Naive B cell (primary cell): ENCODE measurements at places on chromosomes 5 and 9.

DNA sequence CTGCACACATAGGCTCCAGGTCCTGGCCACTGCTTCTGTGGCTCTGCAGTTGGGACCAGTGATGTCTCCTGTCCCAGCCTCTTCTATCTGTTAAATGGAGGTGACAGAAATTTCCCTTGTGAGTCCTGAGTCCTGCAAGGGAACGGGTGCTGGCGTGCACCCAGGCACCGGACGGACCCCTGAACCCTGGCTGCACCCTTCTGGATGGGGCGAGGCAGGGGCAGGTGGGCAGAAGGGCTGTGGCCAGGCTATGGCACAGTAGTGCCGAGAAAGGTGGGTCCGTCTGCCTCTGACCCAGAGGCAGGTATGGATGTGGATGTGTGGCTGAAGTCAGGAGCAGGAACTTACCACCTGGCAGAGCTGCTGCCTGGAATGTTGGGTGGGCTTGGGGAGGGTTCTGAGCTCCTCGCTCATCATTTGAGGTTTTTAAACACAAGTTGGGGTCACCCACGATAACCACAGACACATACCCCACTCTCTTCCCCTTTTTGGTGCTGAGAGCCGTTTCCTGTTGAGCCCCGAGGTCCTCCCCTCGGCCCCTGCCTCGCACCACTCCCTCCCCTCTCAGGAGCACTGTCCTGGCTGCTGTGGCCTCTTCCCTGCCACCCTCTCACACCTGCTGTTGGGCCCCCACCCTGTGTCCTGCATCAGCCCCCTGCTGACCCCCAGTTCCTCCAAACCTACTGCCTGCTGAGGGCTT, 82.0 kb downstream of the COL5A1 start:
- H3K4me3 ChIP-seq: no peak overlapping the region
- peaks cover 11% of the 10 kb centered on the region for H3K27me3 ChIP-seq
- peak overlapping the region; percentile 71 for H3K27ac ChIP-seq

GRCh38 chr5:142386137-142387023, 61.6 kb upstream of the SPRY4 start:
- H3K27me3 ChIP-seq: peaks cover 31% of the 10 kb centered on the region
- H3K4me3 ChIP-seq: no peak overlapping the region
- peaks cover 17% of the 10 kb centered on the region for H3K4me1 ChIP-seq
- no peak for DNase-seq
- H3K36me3 ChIP-seq: no peaks in the 10 kb centered on the region
- no peak overlapping the region for H3K27ac ChIP-seq

DNA sequence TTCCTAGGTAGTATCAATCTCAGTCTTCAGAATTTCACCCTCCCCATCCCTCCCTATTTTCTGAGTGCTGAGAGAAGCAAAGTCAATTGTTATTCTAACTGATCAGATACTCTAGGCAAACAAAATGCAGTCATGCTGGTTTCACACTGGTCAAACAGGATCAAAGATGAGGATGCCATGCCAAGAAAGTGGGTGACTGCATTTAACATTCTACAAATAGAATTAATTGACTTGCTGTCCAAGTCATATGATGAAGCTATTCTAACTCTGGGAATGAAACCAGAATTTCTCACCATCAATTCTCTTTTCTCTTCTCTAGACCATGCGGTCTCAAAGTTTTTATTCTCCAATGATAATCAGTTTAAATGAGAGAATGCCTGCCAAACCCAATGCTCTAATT, 112.5 kb downstream of the CTNND2 start:
- no peaks in the 10 kb centered on the region for H3K27me3 ChIP-seq
- H3K4me1 ChIP-seq: no peaks in the 10 kb centered on the region
- DNase-seq: no peak
- H3K4me3 ChIP-seq: no peak overlapping the region
- no peak overlapping the region for H3K27ac ChIP-seq

DNA sequence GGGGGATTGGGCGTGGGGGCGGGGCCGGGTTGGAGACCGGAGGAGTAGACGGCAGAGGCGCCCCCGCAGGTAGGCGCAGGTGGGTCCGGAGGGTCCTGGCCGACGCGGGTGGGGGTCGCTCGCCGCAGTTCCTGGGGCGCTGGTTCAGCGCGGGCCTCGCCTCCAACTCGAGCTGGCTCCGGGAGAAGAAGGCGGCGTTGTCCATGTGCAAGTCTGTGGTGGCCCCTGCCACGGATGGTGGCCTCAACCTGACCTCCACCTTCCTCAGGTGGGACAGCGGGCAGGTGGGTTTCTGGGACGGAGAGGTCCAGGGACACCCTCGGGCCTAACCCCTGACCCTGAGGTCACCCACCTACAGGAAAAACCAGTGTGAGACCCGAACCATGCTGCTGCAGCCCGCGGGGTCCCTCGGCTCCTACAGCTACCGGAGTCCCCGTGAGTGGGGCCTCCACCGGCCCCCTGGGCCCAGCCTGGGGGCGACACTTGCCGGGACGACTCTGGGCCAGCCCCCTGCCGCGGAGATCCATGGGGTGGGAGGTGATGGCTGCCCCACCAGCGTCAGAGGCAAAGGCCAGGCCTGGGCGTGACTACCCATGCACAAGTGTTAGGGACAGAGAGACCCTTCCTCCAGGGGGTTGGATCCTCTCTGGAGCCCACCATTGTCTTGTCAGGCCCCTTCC, 1.7 kb downstream of the PTGDS start:
- no peak overlapping the region for H3K4me3 ChIP-seq
- no peak overlapping the region for H3K27ac ChIP-seq
- H3K27me3 ChIP-seq: peaks cover 8% of the 10 kb centered on the region
- no peaks in the 10 kb centered on the region for H3K4me1 ChIP-seq
- H3K36me3 ChIP-seq: peaks cover 5% of the 10 kb centered on the region

- H3K4me1 ChIP-seq: peaks cover 25% of the 10 kb centered on the region
- peak overlapping the region; percentile 98 for H3K4me3 ChIP-seq
- DNase-seq: no peak
Observed at GRCh38 chr5:71587766-71588532, 809 bp downstream of the MCCC2 start.

DNA sequence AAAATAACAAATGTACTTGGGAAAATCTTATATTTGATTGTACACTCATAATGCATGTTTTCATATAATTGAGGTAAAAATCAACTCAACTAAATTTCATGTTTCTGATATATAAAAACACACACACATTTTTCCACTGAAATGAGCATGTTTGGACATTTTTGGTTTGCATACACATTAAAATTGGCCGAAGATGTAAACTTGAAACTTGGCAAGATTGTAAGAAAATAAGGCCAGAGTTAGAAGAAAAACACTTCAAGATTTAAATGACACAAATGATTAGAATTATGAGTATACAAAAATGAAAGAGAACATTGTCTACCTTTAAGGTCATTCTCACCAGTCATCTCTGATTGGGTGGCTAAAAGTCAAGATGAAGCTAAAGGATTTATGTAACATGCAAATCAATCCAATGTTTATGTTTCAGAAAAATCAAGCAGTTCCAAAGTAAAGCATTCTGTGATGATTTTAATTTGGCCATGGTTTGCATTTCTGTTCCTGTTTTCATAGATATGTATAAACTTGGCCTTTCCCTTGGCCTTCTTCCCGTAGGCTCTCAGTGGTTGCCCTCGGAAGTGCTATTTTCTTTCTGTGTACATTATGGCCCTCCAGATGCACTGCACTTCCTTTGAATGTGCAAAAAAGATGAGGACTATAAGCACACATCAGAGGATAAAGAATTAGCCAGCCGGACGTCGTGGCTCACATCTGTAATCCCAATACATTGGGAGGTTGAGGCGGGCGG, 1105.4 kb upstream of the DMAC1 start:
- H3K27me3 ChIP-seq: peaks cover 4% of the 10 kb centered on the region
- H3K4me3 ChIP-seq: no peak overlapping the region
- H3K36me3 ChIP-seq: no peaks in the 10 kb centered on the region
- H3K27ac ChIP-seq: no peak overlapping the region

DNA sequence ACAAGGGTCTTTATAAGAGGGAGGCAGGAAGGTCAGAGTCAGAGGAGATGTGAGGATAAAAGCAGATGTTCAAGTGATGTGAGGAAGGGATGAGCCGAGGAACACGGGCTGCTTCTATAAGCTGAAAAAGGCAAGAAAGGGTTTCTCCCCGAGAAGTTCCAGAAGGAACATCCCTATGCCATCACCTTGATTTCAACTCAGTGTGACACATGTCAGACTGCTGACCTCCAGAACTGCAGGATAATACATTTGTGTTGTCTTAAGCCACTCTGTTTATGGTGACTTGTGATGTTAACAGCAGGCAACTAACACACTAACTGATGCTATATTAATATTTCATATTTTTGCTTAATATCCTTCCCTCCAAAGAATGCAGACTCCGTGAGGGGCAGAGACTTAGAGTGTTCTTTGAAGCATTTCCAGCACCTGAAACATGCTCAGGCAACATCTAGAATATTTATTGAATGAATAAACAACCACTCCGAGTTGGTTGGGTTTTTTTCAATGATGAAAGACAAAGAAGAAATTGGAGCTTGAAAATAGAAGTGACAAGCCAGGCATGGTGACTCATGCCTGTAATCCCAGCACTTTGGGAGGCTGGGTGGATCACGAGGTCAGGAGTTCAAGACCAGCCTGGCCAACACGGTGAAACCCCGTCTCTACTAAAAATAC, 77.6 kb upstream of the ADRA1B start:
- peaks cover 3% of the 10 kb centered on the region for H3K36me3 ChIP-seq
- no peak overlapping the region for H3K27ac ChIP-seq
- peaks cover 21% of the 10 kb centered on the region for H3K27me3 ChIP-seq
- DNase-seq: no peak

DNA sequence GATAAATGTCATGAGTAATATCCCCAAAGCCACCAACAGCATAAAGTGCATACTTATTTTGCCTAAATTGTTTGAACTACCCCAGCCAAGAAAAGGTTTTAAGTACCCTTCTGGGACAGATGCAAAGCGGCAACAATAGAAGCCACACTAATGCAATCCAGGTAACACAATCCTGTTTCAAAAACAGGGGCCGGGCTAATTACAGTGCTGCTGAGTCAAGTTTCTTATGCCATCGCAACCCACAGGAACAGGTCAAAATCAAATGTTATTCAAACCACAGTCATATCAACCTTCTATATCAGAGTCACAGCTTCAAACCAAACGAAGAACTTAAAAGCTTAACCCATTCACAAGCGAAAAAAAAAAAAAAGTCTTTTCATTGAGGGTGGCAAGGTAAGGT, 28.3 kb downstream of the EBF1 start:
- DNase-seq: no peak
- H3K27me3 ChIP-seq: no peaks in the 10 kb centered on the region
- H3K36me3 ChIP-seq: peaks cover 24% of the 10 kb centered on the region
- no peak overlapping the region for H3K27ac ChIP-seq

DNA sequence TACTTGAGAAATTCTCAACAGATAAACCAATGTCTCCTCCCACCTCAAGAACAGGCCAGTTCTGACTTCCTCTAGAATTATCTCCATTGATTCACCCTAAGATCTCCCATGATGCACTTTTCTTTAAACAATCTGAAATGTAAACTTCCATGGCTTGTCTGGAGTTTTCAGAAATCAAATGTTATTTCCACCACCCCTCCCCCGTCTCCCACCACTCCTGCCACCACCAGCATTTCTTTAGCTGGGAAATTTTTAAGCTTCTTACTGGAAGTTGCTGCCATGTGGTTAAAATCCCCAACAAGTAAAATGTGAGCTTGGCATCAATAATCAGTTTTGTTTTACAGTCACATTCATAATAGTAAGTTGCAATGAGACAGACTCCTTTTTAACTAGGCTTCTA, 32.8 kb upstream of the BASP1 start:
- no peak overlapping the region for H3K27ac ChIP-seq
- H3K4me1 ChIP-seq: peaks cover 6% of the 10 kb centered on the region
- H3K27me3 ChIP-seq: peaks cover 19% of the 10 kb centered on the region
- H3K36me3 ChIP-seq: peaks cover 3% of the 10 kb centered on the region

DNA sequence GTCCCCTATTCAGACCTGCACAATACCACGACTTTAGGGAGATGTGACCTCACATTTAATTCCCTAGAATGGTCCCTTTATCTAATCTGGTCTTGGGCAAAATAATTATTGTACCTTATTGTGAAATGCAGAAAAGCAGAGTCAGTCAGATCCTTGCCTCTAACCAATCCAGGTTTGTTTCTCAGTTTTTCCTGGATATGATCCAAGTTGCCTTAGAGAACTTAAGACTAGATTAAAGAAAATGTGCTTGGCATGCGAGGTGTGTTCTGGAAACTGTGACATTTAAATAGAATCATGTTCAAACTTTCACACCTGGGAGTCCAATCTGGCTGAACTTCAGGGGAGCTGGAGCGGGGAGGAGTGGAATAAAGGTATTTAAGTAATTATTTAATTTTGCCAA, 696.2 kb downstream of the DNAH5 start:
- H3K27me3 ChIP-seq: no peaks in the 10 kb centered on the region
- DNase-seq: no peak
- no peaks in the 10 kb centered on the region for H3K4me1 ChIP-seq

DNA sequence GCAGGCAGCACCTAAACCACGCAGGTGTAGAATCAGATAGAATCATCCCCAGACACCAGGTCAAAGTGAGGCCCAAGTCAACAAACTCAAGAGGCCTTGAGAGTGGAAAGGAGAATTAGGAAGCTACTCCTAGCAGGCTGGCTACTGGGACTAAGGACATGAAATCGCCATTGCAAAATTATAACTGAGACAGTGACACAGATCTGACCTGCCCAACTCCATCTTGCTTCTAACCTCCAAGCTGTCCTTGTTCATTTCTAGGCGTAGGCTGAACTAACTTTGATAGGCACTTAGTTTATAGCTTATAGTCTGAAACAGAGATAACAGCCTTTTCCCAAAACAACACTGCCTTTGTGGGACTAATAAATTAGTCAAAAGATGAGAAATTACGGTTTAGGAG, 52.8 kb downstream of the ACTL7B start:
- no peak overlapping the region for H3K4me3 ChIP-seq
- no peak overlapping the region for H3K27ac ChIP-seq
- peaks cover 6% of the 10 kb centered on the region for H3K27me3 ChIP-seq
- no peak for DNase-seq
- H3K36me3 ChIP-seq: no peaks in the 10 kb centered on the region

DNA sequence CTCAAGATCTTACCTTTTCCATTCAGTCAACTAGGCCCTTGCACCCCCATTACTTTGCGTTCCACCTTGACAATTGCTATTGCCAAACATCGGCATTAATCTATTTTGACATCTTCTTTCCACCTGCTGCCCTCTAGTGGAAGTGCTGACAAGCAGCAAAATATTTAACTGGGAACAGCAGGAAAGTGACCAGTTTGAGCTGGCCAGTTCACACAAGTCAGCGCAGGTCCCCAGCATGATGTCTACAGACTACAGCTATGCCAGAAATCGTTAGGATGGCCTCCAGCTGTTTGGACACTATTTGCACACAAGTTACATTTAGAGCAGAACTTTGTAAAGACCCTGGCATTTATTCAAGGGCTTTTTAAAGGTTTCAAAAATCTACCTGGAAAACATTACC, 160.1 kb downstream of the GHR start:
- peaks cover 7% of the 10 kb centered on the region for H3K4me1 ChIP-seq
- no peak overlapping the region for H3K4me3 ChIP-seq
- peaks cover 28% of the 10 kb centered on the region for H3K27me3 ChIP-seq
- DNase-seq: peak; percentile 39

GRCh38 chr9:4108754-4109465, 191.0 kb downstream of the GLIS3 start:
- no peak overlapping the region for H3K4me3 ChIP-seq
- no peaks in the 10 kb centered on the region for H3K36me3 ChIP-seq
- peaks cover 20% of the 10 kb centered on the region for H3K27me3 ChIP-seq
- no peak for DNase-seq
- no peaks in the 10 kb centered on the region for H3K4me1 ChIP-seq

- no peak overlapping the region for H3K27ac ChIP-seq
- H3K4me3 ChIP-seq: no peak overlapping the region
Observed at GRCh38 chr9:34659592-34660253, 2.7 kb downstream of the CCL27 start.

- no peak overlapping the region for H3K27ac ChIP-seq
- H3K4me1 ChIP-seq: no peaks in the 10 kb centered on the region
- DNase-seq: no peak
- no peaks in the 10 kb centered on the region for H3K27me3 ChIP-seq
Observed at GRCh38 chr5:120035181-120035580, 405.8 kb downstream of the FAM170A start.
